HuH-7 (cell line): ENCODE measurements at places on chromosomes 1 and 21.

DNA sequence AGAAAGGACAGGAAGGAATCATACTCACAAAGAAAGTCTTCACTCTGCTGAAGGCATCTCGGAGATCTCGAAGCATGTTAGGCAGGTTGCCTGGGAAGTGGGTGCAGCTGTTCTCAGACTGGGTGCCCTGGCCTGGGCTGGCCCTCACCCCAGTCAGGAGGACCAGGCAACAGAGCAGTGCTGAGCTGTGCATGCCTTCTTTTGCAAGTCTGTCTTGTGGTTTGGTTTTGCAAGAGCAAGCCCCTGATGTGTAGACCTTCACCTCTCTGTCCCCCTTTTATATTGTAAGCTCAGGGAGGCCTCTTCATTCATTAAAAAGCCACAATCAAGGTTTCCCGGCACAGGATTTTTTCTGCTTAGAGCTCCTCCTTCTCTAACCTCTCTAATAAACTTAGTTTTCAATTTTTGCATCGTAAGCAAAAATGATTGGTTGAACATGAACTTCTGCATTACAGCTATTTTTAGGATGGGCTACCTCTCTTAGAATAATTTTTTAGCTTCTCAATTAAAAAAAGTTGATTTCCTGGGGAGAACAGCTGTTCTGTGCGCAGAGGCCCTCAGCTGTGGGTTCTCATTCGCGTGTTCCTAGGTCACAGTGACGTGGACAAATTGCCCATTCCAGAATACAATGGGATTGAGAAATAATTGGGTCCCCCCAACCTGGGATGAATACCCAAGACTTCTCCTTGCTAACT lies at the start of gene IL10:
TSS of gene IL10 (minus strand) at position 252 of the 695 bp plus-strand sequence. CDS start at position 193, 59 bp downstream.
- DNase-seq: no peak

DNA sequence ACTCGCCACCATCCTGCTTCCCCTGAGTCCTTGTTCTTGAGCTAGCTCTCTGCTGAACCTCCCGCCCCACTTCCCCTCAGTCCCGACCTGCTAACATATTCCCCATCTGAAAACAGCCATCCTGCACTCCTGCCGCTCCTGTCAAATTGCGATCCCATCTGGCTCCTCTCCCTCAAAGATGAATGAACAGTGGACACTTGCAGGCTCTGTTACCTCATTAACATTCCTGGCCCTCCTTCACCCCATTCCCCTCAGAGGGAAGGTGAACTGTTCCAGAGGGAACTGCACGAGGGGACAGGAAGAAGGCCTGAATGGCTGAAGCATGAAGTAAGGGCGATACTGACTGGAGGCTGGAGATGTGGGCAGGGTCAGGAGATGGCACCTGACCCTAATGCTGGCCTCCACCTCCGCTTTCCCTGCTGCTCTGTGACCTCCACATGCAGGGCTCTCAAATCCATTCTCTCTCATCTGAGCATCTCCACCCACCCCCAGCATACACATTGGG lies 7.4 kb upstream of the CELSR2 start:
- DNase-seq: no peak

DNA sequence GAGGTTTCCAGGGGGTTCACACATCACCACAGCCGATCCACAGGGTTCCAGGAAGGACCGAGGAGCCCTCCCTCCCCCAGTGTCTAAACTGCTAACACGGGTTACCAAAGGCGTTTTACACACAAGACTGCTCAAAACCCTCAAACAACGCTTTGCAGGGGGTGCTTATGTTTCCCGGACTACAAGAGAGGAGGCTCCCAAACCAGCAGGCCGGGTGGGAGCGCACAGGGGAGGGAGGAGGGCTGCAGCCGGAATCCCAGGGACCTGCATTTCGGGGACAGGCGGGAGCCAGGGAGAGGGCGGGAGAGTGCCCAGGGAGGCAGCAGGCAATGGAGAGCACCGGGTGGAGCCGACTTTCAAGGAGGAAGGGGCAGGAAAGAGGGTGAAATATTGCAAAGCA lies 50.8 kb downstream of the ACBD3 start:
- DNase-seq: no peak

DNA sequence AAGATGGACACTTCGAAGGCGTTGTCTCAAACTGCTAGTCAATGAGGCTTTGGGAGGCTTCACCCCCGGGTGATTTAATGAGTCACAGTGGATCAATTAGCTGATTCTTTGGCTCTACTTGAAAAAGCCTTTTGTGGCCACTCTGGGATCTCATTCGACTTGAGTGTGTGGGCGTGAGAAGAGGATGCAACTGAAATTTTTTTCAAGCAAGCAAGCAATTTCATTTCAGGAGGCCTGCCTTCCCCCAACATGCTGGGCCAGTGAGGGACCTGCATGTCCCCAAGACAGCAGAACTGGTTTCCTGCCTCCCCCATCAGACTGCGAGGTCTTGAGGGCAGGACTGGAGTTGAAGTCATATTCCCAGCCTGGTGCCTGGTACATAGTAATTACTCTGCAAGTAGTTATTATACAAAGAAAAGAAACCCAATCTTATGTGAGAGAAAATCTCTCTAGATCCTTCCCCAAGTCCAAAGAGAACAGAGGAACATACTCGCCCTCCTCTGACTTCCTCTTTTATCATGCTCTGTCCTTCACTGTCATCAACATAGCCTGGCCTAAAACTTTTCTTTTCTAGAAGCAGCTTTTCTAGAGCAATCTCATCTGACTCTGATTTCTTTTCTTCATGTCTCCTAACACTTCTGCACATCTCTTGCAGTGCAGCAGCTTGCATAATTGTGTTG lies 22.7 kb downstream of the SYT6 start:
- DNase-seq: no peak

GRCh38 chr1:185914089-185914488 lies 179.9 kb downstream of the HMCN1 start:
- DNase-seq: no peak

- DNase-seq: no peak
Measured at GRCh38 chr1:60998786-60999185, 83.6 kb upstream of the NFIA start.

DNA sequence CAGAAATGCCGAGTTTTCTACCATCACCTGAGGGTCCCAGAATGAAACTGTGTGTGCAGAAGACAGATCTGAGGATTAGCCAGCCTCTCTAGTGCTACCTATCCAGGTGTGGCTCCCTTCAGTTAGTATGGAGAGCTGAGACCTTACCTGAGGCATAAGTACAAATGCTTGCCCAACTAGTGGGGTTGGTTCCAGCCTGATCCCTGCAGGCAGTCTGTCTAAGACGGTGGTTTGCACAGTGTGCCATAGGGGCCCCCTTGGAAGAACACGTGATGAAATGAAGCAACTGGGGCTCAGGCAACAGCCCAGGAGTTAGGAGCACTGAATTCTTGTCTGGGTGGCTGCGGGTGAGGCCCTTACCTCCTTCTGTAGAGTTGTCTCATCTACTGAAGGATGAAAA lies 15.6 kb downstream of the S100A7A start:
- DNase-seq: no peak

GRCh38 chr1:197388801-197389200 lies 120.7 kb downstream of the CRB1 start:
- no peak for DNase-seq

GRCh38 chr1:16242556-16243214 lies 5.7 kb upstream of the CPLANE2 start:
- DNase-seq: no peak

GRCh38 chr21:29018540-29018939 lies 609 bp downstream of the RWDD2B start:
- no peak for DNase-seq

- no peak for DNase-seq
Measured at GRCh38 chr1:195185321-195185720, 1422.9 kb downstream of the KCNT2 start.

DNA sequence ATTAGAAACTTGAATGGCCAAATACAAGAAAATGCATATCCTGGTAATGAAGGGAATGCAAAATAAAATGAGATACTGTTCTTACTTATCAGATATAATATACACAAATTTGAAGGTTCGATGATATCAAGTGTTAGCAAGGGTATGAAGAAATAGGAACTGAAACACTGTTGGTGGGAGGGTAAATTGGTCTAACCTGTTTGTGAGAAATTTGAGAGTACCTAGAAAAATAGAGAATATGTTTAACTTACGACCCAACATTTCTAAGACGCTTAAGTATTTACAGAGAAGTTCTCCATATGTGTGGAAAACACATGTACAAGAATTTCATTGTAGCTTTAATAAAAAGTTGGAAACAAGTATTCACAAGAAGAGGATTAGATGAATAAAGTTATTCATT lies 25.9 kb downstream of the ATG4C start:
- DNase-seq: no peak
